ENCODE measurements at places on chromosomes 3 and 15. TPM values are rescaled to one million over a fixed set of nuclear protein-coding genes. Genes with fewer than 3 reads are reported as not detected.

DNA sequence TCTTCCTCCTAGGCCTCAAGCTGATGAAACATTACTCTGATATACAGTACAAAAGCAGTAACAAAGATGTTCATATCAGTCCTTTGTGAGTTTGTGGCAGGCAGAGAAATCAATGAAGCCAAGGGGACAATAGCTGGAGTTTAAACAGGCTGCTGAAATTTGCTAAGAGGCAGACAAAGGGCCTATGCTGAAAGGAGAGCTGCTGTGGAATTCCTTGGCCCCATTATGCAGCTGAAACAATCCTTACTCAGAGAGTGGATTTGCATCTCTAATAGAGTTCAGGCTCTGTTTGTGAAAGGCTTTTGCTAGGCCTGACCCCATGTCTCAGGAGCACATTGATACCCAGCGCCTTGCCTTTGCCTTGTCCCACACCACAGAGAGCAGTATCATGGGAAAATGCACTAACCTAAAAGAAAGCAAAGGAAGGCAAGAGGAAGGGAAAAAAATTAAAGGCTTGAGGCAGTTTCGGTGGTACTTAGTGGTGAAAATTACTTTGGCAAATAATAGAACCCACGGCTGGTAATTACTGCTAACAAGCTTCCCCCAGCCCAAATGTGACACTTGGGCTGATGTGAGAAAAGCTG, 195.0 kb upstream of the EPHA3 start:
- no peak for DNase-seq

GRCh38 chr15:100849021-100849854, 30.4 kb upstream of the ALDH1A3 start:
- DNase-seq, result peak; percentile 20

DNA sequence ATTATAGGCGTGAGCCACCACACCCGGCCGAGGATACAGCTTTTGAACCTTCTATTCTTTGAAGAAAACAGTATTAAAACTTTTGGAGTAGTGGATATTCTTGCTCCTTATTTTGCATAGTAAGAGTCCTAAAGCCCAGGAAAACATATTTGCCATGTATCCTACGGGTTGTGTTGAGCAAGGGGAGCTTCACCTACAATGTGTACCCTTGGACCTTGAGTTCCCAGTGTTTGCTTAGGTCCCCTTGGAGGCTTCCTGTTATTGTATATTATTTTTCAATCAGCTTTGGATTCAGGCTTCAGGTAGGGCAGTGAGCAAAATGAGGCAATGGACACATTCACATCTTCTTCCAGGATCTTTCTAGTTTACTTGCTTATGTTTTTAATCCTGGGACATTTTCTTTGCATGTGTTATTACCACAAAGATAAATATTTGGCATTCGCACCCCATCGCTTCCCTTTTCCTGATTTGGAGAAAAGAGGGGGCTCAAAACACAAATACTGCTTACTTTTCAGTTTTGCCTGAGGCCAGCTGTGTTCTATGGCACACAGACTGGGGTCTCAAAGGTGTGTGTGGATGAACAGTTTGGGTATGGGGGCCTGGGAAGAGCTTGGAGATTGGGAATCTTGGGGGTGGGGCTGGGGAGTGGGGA, 88.7 kb downstream of the FNDC3B start:
- no peak for DNase-seq

GRCh38 chr3:25257026-25257425, 171.0 kb upstream of the RARB start:
- DNase-seq, result no peak

DNA sequence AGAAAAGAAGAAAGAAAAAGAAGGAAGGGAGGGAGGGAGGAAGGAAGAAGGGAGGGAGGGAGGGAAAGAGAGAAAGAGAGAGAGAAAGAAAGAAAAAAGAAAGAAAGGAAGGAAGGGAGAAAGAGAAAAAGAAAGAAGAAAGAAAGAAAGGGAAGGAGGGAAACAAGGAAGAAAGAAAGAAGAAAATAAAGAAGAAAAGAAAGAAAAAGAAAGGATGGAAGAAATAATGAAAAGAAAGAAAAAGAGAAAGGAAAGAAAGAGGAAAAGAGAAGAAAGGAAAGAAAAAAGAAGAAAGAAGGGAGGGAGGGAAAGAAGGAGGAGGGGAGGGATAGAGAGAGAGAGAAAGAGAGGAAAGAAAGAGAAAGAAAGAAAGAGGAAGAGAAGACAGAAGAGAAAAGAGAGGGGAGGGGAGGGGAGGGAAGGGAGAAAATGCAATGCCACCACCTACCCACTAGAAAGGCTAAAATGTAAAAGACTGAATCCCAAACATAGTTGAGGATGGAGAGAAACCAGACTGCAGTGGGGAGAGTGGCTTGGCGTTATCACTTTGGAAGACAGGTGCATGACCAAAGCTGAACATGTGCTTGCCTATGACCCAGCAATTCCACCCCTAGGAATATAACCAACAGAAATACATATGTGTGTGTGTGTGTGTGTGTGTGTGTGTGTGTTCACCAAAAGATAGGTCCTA, 66.9 kb upstream of the KLF13 start:
- no peak for DNase-seq

CIB2 gene
- total RNA-seq, result 1.8 TPM

KCNH8 gene
- not detected for total RNA-seq

CDHR4 gene
- total RNA-seq, result not detected

PSTPIP1 gene
- not detected for total RNA-seq

Measured in LHCN-M2 (cell line).